ENCODE measurements at places on chromosomes 13 and 19.

DNA sequence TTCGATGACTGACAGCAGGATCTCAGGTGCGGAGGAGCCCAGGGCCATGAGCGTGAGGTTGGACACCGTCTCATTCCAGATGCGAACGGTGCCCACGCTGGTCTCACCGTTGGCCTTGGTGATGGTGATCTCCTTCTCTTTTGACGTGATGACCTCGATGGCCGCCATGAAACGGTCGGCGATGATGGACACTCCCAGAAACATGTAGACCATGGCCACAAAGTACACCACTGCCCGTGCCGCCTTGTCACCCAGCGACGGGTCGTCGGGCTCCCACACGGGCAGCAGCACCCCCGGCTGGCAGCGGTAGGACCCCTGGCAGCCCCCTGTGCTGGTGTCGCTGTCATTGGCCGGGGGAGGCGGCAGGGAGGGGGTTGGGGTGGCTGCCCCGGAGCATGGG lies 5.7 kb downstream of the SLC8A2 start:
- no peak for DNase-seq

DNA sequence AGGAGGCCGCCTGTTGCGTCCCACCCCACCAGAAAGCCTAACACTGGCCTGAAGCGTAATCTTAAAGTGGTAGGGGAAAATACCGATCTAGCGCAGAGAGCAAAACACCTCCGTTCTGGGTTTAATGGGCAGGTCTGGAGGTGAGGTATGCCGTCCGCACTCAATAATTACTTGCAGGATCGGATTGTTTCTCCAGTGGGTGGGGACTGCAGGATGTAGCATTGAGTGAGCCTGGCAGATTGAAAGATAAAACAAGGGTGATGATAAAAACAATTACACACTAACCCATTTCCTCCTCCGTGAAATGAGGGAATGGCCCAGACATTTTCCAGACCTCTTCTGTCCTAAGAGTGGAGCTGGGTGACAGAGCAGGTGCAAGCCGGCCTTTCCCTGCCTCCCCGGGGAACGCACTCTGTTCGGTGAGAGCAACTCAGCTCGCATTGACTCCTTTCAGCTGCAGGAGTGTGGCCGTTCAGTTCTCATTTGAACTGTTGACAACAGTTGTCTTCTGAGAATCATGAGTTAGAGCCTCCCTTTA lies 110.2 kb upstream of the DOCK9 start:
- no peak for DNase-seq

GRCh38 chr13:106702505-106702904 lies 134.6 kb upstream of the ARGLU1 start:
- DNase-seq: no peak

DNA sequence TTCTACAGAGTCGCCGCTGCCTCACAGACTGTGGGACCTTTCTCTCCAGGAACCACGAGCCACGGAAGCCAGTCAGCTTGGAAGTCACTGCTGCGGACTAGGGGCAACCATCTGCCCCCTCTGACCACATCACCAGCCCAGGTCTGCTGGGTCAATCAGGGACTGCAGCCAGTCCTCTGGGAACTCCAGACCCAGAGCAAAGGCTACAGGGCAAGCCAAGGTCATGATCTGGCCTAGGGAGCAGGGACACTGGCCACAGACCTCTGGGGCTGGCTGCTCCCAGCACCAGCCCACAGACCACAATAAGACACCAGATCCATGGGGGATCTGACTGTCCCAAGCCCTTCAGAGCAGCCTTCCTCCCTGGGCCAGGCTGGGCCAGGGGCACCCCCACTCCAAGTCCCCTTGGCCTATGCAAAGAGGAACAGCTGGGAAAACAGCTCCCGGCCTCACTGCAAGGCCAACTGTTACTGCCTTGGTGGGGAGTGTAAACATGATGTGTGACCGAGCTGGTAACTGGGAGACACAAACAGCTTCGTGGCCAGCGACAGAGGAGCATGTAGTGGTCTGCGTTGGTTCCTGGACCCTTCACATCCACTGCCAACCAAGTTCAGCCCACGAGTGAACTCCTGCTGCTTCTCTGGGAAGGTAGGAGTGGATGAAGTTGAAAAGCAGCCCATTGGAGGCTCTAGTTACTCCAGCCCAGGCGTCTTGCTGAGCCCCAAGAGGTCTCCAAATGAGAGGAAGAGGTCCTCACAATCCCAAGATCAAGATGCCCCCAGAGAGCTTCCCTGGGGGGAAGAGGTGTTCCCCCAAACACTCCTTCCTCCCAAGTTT lies 1.5 kb downstream of the AKT2 start:
- peak; percentile 61 for DNase-seq

DNA sequence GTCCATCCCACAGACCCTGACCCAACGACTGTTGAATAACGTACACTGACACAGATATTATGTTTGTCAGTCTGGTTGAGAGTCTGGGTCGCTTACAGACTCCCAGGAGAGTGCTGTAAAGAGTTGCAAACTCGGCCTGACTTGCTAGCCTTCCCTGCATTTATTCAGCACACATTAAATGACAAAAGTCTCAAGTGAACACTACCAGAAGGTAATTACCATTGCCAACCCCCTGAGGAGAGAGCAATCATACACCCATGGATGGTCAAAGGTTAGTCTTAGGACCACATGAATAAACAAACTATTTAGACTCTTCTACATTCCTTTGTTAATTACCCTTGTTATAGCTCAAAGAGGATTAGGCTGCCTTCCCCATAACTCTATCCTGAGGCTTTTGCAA lies 1048.6 kb downstream of the PCDH17 start:
- no peak for DNase-seq

DNA sequence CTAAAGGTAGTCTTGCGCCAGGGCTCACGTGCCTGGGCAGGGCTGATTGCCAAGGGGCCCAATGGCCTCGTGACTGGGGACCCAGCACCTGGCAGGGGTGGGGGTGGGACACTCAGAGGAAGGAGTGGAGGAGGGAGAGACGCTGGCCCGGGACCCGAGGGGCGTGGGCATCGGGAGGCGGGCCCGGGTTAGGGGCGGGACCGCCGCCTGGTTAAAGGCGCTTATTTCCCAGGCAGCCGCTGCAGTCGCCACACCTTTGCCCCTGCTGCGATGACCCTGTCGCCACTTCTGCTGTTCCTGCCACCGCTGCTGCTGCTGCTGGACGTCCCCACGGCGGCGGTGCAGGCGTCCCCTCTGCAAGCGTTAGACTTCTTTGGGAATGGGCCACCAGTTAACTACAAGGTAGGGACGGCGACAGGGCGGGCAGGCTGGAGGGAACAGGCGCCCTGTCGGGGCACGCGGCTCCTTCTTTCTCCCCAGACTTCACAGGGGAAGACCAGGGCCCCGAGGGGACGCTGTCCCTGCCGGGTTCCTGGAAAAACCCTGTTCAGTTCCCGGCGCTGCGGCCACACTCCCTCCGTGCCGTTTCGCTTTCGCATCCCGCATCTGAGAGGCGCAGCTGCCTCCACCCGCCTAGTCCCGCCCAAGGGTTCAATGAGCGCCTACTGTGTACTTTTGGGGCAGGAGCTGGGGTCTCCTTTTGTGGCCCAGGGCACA lies at the start of gene IFI30:
TSS of gene IFI30 (plus strand) at position 242 of the 717 bp plus-strand sequence. CDS start at position 271, 29 bp downstream.
- DNase-seq: no peak

GRCh38 chr19:16782719-16783118 lies 46.5 kb upstream of the SIN3B start:
- no peak for DNase-seq

DNA sequence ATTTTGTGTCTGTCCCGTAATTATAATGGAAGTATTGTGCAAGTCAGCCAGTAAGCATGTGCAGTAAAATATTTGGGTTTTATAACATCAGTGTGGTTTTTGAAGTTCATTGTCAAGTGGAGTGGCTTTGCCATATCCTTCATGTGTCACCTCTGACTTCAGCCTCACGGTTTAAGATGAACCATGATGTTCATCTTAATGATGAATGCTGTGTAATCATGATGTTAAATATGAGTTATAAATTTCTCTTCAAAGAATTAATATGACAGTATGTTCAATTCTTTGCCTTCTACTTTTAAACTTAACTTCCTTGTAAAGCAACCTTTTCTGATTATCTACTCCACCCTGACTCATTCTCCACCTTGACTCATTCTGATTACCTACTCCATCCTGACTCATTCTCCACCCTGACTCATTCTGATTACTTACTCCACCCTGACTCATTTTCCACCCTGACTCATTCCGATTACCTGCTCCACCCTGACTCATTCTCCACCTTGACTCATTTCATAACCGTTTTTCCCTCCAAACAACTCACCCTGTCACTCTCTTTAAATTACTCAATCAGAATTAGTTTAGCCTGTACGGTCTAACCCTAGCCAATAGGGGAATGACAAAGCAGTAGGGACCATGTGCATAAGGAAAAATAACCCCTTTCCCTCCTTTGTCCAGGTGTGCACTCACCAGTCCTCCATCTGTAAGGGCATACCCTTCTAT lies 50.3 kb upstream of the ANKRD10 start:
- DNase-seq: no peak

Data from left hindlimb (tissue), 1 donor.